ENCODE measurements at places on chromosomes 11 and 22.

GRCh38 chr11:68956142-68956541 lies 24.6 kb downstream of the MRGPRD start:
- DNase-seq = no peak

- DNase-seq = no peak
These were observed 3.7 kb downstream of the PTPRCAP start for GRCh38 chr11:67433536-67434394.

DNA sequence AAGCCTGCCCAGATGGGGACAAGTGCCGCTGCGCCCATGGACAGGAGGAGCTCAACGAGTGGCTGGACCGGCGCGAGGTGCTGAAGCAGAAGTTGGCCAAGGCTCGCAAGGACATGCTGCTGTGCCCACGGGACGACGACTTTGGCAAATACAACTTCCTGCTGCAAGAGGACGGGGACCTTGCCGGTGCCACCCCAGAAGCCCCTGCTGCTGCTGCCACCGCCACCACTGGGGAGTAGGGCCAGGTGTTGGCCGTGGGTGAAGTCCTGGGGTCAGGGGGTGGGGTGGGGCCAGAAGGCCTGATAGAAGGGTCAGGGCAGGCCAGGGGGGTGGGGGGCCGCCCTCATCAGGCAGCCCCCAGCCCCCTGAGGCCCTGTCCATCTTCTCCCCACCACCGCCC lies 24.6 kb upstream of the TEF start:
- no peak for DNase-seq

DNA sequence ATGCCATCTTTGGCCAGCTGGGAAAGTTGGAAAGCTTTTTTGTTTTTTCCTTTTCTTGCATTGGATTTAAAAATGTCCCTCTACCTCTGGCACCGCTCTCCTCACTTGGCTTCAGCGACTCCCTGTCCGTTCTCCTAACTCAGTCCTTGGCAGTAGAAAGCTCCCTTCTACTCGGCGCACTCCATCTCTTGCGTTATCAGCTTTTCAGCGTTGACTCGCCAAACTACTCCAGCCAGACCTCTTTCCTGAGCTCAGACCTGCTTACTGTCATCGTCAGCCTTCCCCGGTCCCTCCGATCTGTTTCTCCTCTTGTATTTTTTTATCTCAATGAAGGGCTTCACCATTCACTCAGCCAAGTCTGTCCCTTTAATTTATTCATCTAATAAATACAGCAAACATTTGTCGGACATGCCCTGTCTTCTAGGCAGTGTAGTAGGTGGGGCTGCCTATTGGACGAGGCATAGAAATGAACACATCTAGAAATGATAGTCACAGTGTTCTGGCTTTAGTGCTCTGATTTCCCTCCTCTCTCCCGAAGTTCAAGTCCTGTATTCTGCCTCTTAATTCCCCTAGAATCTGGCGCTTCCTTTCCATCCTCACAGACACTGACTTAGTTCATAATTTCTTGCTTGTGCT lies 839 bp downstream of the CEP164 start:
- peak; percentile 38 for DNase-seq

DNA sequence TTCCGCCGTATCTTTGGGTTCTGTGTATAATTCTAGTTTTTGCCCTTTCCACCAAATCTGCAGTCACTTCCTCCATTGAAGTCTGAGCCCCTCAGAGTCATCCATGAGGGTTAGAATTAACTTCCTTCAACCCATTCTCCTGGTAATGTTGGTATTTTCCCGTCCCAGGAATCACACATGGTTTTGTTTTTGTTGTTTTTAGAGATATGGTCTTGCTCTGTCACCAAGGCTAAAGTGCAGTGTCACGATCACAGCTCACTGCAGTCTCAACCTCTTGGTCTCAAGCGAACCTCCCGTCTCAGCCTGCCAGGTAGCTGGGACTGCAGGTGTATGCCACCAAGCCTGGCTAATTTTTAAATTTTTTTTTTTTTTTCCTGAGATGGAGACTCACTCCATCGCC lies 18.7 kb downstream of the ZBED4 start:
- no peak for DNase-seq

GRCh38 chr11:17561111-17561415 lies 14.0 kb downstream of the OTOG start:
- DNase-seq = no peak
